Inflammatory macrophage (primary cell): ENCODE measurements at places on chromosomes 7 and 10.

DNA sequence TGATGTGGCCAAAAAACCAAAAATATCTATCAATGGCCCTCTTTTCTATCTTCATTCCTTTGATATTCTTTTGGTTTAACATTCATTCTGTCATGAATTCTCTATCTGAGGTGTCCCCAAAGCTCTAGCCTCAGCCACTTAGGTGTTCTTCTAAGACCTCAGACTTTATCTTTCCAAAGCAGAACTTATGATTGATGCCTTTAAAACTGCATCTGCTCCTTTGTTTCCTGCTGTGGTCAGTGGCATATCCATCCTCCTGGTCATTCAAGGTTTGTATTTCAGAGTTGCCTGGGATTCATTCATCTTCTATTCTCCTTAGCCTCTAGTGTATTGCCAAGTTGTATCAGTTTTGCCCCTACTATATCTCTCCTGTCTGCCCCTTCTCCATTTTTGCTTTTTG lies 30.6 kb downstream of the FHIP2A start:
- DNase-seq, result no peak

- peak; percentile 69 for DNase-seq
These were observed 30.7 kb upstream of the ANTXRL start for GRCh38 chr10:46255801-46256747.

DNA sequence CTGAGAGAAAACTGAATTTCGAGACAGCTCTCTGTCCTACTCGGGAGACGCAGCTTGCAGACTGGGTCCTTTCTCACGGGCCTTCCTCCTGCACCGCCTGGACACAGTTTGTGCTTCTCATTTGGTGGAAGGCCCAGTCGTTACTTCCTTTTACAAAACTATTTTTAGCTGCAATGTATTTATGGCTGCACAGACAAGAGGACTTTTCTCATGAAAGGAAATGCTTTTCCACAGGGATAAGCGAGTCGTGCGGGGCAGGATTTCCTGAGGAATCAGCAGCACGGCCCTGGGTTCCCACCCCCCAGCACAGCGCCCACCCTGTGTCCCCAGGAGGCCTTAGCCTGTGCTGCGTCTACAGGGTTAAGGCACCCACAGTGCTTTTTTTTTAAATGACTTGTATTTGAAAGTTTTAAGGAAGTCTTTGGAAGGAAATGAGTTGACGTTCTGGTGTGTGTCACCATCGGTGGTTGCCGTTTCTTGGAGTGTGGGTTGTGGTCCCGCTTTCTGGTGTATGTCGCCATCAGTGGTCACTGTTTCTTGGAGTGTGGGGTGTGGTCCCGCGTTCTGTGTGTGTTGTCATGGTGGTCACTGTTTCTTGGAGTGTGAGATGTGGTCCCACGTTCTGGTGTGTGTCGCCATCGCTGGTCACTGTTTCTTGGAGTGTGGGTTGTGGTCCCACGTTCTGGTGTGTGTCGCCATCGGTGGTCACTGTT lies 50.9 kb downstream of the INPP5A start:
- DNase-seq, result peak; percentile 98

- DNase-seq, result no peak
These were observed 229.1 kb upstream of the IGFBP3 start for GRCh38 chr7:46150202-46150601.

- no peak for DNase-seq
These were observed 100.8 kb downstream of the SFMBT2 start for GRCh38 chr10:7310076-7310475.
